Left cardiac atrium (tissue), 4 donors: ENCODE measurements at places on chromosomes 2 and 18.

DNA sequence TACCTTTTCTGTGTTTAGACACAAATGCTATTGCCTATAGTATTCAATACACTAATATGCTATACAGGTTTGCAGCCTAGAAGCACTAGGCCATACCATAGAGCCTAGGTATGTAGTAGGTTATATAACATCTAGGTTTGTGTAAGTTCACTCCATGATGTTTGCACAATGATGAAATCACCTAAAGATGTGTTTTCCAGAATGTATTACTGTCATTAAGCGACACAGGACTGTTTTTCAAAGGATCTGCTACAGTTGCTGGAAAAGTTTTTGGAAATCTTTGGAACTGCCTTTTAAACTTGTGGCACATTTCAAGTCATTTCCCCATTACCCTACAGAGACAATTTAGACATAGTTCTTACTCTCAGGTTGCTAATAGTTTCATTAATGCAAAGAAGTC, 9.3 kb downstream of the PSMD1 start:
- no peak for DNase-seq

DNA sequence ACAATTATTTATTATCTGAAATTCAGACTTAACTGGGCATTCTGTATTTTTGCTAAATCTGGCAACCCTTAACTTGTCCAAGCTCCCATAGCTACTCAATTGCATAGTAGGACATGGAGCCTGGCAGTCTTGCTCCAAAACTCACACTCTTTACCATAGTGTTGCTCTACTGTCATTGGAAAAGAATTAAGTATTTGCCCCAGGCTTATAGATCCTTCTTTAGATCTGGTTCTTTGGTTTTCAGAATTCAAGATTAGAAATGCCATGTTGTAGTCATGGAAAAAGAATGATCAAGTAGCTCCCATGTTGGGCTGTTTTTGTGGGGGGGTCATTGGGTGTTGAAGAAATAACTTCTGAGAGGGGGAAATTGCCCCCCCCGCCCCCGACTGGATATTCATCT, 240.9 kb downstream of the WDPCP start:
- DNase-seq: no peak

- no peak for DNase-seq
Measured at GRCh38 chr18:66342577-66342976, 261.3 kb downstream of the CDH19 start.

DNA sequence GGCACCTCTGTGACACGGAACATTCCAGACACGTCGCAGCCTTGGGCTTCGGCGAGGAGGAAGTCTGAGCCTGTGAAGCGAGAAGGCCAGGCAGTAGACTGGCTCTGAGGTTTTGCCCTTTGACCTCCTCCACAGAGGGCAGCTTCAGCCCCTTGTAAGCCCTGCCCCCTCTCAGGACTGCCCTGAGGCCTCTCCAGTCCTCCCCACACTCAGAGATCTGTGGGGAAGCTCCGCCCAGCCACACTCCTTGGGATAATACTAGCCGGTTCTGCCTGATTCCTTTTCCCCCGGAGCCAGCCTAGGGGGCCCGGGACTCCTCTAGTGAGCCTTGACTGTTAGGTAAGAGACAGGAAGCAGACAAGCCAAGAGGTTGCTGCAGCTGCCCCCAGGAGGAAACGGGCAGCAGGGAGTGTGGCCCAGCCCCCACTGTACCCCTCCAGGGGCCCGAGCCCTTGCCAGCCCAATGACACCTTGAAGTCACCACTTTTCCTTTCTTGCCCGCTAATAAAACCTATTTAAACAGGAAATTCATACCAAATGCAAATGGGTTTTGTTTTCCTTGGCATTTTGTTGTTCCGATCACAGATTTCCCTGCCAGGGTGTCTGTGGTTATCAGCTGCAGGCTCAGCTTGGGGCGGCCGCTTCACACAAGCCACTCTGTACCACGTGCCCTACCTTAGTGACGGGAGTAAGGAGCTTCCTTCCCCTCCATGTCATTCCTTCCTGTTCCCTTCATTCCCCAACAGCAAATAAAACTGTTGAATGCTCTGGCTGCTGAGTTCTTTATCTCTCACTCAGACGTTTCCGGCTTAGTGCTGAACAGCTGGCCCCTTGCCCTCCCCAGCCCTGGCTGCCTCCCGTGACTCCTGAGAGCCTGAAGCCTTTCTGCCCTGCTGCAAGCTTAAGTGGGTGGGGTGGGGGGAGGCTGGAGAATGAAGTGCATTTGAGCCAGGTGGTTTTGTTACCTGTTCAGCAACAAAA, 124.7 kb downstream of the CABLES1 start:
- DNase-seq: peak; percentile 86

DNA sequence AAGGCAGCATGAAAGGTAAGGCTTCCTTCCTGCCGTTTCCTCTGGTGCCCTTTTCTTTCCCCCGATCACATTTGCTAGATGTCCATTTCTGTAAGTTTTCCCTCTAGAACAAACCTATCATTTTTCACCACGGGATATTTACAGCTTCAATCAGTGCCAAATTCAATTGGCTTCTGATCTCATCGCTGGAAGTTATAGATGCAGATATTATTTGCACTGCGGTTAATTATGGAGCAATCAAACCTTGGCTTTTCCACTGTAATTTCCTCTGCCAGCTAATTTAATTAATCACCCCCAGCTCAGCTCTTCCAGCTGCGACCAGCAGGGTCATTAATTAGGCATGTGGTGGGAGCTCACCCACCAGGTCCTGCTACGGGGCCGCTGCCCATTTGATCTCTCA, 86.1 kb downstream of the GBX2 start:
- no peak for DNase-seq

GRCh38 chr2:240919786-240920782, 13.9 kb downstream of the CROCC2 start:
- peak; percentile 14 for DNase-seq

DNA sequence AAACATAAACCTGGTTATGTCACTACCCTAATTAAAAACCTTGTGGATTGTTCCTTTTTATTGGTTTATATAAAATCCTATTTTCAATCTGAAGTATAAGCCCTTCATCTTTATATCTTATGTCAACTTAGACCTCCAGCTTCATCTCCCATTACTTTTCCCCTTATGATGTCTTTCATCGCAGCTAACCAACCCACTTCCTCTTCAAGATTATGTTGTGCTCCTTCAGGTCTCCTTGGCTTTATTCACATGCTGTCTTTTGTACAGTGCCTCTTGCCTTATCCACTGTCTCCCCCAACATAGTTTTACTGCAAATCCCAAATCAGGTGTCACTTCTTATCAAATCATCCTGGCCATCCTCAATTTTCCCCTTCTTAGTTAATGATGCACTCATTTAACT, 25.9 kb downstream of the MBD5 start:
- no peak for DNase-seq

DNA sequence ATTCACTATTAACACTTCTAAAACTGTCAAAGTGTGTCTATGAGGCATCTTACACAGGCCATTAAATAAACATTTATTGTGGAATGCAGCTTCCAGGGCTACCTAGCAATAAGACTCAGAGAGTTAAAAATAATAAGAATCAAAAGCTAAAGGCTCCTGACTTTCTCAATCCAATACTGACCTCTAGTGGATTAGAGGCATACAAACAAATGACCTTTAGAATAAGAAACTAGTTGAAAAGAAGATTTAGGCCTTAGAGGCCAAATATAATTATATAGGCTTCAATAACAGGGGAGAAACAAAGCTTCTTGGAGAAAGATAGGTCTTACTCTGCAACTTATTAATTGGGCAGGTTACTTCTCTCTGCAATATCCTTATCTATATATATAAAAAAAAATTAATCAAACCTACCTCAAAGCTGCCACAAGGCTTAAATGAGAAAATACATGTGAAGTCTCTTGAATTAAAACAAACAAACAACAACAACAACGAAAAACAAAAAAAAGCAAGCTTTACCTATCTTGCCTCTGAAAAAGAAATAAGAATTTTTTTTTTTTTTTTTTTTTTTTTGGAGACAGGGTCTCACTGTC, 246.1 kb downstream of the EXOC6B start:
- no peak for DNase-seq
